ENCODE measurements at places on chromosomes 12 and 14.

DNA sequence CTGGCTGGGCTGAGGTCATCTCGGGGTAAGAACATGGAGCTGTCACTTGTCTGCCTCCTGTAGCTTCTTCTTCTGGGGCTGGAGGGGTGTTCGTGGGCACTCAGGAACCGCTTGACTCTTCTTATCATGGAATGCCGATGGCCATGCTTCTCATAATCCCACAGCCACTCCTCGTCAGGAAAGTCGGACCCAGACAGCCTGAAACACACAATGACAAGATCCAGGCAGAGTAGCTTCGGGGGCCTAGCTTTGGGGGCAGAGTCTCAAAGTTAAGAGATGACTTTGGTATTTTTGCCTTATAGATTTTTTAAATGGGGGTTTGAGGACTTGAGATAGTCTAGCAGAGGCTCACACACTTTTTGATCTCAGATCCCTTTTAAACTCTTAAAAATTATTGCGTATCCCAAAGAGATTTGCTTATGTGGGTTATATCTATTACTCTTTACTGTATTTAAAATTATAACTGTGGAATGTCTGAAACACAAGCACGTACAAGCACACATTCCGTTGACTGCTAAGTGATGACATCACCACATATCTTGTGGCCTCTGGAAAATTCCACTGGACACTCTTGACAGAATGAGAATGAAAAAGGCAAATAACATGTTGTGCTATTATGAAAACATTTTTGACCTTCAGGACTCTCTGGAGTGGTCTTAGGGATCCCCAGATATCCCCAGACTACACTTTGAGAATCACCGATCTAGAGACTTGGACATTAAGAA, 43.3 kb downstream of the BEST3 start:
- no peaks in the 10 kb centered on the region for H3K4me1 ChIP-seq
- H3K27me3 ChIP-seq = peaks cover 21% of the 10 kb centered on the region
- DNase-seq = no peak
- no peaks in the 10 kb centered on the region for H3K36me3 ChIP-seq
- H3K4me3 ChIP-seq = no peak overlapping the region

DNA sequence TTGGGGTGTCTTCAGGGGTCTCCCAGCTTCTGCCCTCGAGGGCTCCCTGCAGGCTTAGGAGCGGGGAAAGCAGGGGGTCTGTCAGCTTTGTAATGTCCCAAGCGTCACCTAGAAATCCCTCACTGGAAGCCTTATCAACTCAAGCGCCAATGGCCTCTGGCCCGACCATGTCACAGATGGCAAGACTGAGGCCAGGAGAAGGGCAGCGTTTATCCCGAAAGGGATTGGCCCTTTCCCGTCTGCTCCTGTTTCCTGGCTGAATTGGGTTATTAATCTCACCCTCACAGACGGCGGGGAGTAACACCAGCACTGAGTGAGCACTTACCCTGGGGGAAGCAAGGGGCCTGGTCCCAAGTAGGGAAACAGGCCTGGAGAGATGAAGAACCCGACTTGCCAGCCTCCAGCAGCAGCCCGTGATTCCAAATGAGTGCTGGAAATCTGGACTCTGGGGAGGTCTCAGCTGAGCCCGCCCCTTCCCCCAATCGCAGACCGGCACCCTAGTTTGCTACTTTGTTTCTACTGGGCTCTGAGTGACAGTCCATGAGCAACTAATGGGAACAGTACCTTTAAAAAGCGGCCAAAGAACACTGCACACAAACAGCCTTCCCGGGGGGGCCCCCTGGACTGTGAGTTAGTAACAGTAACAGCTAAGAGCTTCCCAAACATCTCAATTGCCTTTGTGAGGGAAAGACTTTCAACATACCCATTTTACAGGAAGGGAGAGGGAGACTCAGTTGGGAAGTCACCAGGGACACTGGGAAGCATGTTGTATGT, 2.1 kb upstream of the NCOR2 start:
- no peak overlapping the region for H3K4me3 ChIP-seq
- H3K27ac ChIP-seq = no peak overlapping the region
- H3K36me3 ChIP-seq = no peaks in the 10 kb centered on the region
- H3K27me3 ChIP-seq = no peaks in the 10 kb centered on the region
- DNase-seq = no peak

GRCh38 chr12:132244724-132245295, 84.6 kb downstream of the GALNT9 start:
- H3K4me1 ChIP-seq = no peaks in the 10 kb centered on the region
- no peaks in the 10 kb centered on the region for H3K36me3 ChIP-seq
- H3K27ac ChIP-seq = no peak overlapping the region
- H3K27me3 ChIP-seq = no peaks in the 10 kb centered on the region
- no peak overlapping the region for H3K4me3 ChIP-seq
- no peak for DNase-seq

GRCh38 chr12:7145671-7146070, 15.5 kb downstream of the CLSTN3 start:
- H3K36me3 ChIP-seq = peaks cover 11% of the 10 kb centered on the region
- H3K27me3 ChIP-seq = no peaks in the 10 kb centered on the region
- no peak overlapping the region for H3K4me3 ChIP-seq
- DNase-seq = no peak
- no peaks in the 10 kb centered on the region for H3K4me1 ChIP-seq
- no peak overlapping the region for H3K27ac ChIP-seq

- no peaks in the 10 kb centered on the region for H3K36me3 ChIP-seq
- peaks cover 3% of the 10 kb centered on the region for H3K4me1 ChIP-seq
- H3K27me3 ChIP-seq = peaks cover 21% of the 10 kb centered on the region
- no peak overlapping the region for H3K27ac ChIP-seq
- no peak overlapping the region for H3K4me3 ChIP-seq
Observed at GRCh38 chr14:90505531-90505930, 108.7 kb downstream of the CALM1 start.

DNA sequence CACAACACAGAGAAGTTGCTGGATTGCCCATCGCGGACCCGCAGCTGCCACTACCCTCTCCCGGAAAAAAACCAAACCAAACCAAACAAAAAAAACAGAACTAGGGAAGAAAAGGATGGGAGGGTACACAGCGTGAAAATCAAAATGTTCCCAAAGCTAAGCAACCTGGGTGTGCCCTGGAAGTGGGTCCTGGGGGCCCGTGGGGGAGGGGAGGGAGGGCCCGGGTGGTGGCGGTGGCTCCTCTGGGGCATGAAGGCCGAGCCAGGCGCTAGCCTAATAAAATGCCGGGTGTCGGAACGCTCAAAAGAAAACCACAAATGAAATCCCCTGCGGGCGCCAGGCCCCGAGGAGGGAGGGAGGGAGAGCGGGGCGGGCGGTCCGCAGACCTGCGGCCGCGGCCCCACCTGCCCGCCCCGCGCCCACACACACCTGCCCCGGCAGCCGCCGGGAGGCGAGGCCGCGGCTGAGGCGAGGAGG, 787 bp downstream of the HECTD4 start:
- H3K4me1 ChIP-seq = peaks cover 27% of the 10 kb centered on the region
- DNase-seq = peak; percentile 51
- H3K27ac ChIP-seq = peak overlapping the region; percentile 93
- H3K4me3 ChIP-seq = peak overlapping the region; percentile 97
- no peaks in the 10 kb centered on the region for H3K27me3 ChIP-seq

DNA sequence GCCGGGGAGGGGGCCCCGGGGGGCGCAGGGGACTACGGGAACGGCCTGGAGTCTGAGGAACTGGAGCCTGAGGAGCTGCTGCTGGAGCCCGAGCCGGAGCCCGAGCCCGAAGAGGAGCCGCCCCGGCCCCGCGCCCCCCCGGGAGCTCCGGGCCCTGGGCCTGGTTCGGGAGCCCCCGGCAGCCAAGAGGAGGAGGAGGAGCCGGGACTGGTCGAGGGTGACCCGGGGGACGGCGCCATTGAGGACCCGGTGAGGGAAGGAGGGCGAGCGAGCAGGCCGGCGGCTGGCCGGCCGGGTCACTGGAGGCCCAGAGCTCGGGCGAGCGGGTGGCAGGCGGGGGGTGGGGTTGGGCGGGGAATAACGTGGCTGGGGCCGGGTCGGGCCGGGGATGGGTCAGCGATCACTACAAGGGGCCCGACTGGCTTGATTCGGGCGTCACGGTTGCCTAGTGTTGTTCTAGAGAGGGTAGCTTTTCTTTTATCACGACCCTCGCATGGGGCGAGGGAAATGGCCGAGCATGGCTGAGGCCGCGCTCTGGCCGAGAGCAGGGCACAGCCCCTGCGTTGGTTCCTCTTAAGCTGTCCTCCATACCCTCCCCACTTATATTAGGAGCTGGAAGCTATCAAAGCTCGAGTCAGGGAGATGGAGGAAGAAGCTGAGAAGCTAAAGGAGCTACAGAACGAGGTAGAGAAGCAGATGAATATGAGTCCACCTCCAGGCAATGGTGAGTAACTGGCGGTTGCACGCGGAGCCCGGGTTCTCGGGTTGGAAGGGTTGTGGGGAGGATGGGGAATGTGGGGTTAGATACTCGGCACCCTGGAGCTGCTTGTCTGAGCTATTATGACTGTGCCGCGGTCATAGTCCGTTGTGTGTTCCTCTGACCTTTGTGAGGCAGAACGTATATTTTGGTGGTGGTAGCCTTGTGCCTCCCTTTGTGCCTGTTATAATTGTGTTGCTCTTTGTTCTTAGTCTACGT, 603 bp downstream of the PABPN1 start:
- peak overlapping the region; percentile 95 for H3K27ac ChIP-seq
- H3K4me3 ChIP-seq = peak overlapping the region; percentile 94
- peak; percentile 72 for DNase-seq
- H3K4me1 ChIP-seq = peaks cover 36% of the 10 kb centered on the region
- peaks cover 2% of the 10 kb centered on the region for H3K27me3 ChIP-seq
- peaks cover 38% of the 10 kb centered on the region for H3K36me3 ChIP-seq

DNA sequence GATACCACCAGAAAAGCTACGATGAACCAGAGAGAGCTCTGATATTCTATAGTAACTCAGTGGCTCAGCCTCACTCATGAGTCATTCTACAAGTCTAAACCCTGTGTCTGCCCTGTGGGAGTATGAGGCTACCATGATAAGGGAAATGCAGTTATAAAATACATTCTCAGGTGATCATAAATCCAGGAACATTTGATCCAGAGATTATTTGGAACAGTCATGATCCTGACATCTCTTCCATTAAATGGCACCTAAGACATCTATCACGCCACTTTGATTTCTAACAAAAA, 202.6 kb upstream of the RASSF8 start:
- H3K27ac ChIP-seq = no peak overlapping the region
- H3K36me3 ChIP-seq = no peaks in the 10 kb centered on the region
- H3K4me1 ChIP-seq = no peaks in the 10 kb centered on the region
- H3K4me3 ChIP-seq = no peak overlapping the region
- no peaks in the 10 kb centered on the region for H3K27me3 ChIP-seq
- no peak for DNase-seq

DNA sequence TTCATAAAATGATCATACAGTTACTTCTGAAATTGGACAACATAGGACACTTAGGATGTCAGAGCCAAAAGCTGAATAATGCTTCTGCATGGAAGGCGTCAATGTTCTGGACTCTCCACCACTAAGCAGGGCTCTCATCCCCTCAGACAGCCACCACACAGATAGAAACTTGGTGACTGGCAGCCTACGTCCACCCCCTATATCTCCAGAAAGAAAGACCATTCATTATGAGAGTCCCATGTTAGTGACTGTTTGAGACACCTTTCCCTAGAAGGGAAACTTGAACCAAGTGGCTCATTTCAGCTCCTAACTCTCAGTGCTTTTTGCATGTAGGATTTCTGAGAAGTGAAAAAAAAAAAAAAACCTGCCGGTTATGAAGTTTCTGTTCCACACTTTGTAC, 251.0 kb upstream of the FKBP4 start:
- no peak overlapping the region for H3K27ac ChIP-seq
- H3K27me3 ChIP-seq = peaks cover 4% of the 10 kb centered on the region
- H3K36me3 ChIP-seq = no peaks in the 10 kb centered on the region
- DNase-seq = no peak
- H3K4me3 ChIP-seq = no peak overlapping the region
- peaks cover 4% of the 10 kb centered on the region for H3K4me1 ChIP-seq

- H3K4me3 ChIP-seq = no peak overlapping the region
Observed at GRCh38 chr12:96711364-96711763, 195.7 kb upstream of the NEDD1 start.

- H3K27ac ChIP-seq = peak overlapping the region; percentile 93
- H3K27me3 ChIP-seq = no peaks in the 10 kb centered on the region
Observed at GRCh38 chr12:93785249-93786010, 108.3 kb downstream of the CRADD start.

- no peak for DNase-seq
- H3K27me3 ChIP-seq = no peaks in the 10 kb centered on the region
- no peak overlapping the region for H3K4me3 ChIP-seq
- H3K27ac ChIP-seq = no peak overlapping the region
Observed at GRCh38 chr14:66998013-66998412, 191.2 kb upstream of the GARIN2 start.

DNA sequence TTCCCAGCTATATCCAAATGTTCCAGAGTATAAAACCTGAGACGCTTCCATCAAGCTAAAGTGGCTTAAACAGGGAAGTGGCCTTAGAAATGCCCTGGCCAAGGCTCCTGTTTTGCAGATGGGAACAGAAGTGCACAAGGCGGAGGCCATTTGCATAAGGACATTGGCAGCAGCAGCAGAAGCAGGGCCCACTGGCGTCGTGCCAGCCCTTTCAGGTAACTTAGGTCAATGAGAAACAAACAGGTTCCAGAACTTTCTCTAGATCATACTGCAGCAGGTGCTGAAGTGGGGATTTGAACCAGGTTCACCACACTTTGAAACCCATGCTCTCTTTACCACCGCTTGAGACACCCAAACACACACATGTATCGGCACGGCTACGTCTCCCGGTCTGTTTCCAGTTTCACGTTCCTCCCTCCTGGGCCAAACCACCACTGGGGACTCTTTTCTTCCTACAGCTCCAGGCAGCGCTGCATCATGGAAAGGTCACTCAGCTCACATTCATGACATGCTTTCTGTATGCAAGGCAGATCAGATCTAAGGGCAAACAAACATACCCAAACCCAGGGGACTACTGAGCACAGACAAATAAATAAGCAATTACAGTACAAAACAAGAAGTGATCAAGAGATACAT, 46.0 kb upstream of the PLEKHG6 start:
- H3K4me1 ChIP-seq = peaks cover 20% of the 10 kb centered on the region
- H3K27ac ChIP-seq = no peak overlapping the region

GRCh38 chr12:84186433-84186832, 726.2 kb downstream of the SLC6A15 start:
- H3K4me1 ChIP-seq = no peaks in the 10 kb centered on the region
- no peaks in the 10 kb centered on the region for H3K27me3 ChIP-seq
- no peak for DNase-seq
- H3K27ac ChIP-seq = no peak overlapping the region
- H3K36me3 ChIP-seq = no peaks in the 10 kb centered on the region

DNA sequence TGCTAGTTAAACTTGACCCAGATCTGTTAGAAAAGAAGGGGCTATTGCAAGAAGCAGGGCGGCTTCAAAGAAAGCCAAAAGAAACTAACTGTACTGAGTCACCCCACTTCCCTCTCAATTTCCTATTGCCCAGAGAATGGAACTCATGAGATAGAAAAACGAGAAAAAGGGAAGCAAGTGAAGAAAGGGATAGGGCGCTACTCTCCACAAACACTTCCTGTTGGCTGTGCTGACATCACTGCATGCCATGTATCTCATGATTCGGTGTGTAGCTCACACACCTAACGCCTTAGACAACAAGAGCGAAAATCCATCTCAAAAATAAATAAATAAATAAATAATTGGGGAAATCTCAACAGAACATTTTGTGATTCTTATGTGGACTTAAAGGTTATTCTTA, 13.0 kb upstream of the P2RX4 start:
- H3K27me3 ChIP-seq = peaks cover 2% of the 10 kb centered on the region
- H3K4me3 ChIP-seq = no peak overlapping the region
- no peak for DNase-seq
- H3K36me3 ChIP-seq = no peaks in the 10 kb centered on the region
- peaks cover 14% of the 10 kb centered on the region for H3K4me1 ChIP-seq
- H3K27ac ChIP-seq = peak overlapping the region; percentile 21

Data from activated naive CD8-positive, alpha-beta T cell treated with anti-CD3 and anti-CD28 coated beads, Interleukin-2, amount 50 U/mL, for 24 hours (primary cell).